ENCODE measurements at places on chromosomes 12 and 14.

- peak; percentile 34 for DNase-seq
These were observed 503.0 kb upstream of the LMO3 start for GRCh38 chr12:17108877-17109541.

- DNase-seq: peak; percentile 56
These were observed at the start of gene RGS6 for GRCh38 chr14:71932229-71932981. Gene RGS6, plus strand, starts transcription at chr14:71932429.

DNA sequence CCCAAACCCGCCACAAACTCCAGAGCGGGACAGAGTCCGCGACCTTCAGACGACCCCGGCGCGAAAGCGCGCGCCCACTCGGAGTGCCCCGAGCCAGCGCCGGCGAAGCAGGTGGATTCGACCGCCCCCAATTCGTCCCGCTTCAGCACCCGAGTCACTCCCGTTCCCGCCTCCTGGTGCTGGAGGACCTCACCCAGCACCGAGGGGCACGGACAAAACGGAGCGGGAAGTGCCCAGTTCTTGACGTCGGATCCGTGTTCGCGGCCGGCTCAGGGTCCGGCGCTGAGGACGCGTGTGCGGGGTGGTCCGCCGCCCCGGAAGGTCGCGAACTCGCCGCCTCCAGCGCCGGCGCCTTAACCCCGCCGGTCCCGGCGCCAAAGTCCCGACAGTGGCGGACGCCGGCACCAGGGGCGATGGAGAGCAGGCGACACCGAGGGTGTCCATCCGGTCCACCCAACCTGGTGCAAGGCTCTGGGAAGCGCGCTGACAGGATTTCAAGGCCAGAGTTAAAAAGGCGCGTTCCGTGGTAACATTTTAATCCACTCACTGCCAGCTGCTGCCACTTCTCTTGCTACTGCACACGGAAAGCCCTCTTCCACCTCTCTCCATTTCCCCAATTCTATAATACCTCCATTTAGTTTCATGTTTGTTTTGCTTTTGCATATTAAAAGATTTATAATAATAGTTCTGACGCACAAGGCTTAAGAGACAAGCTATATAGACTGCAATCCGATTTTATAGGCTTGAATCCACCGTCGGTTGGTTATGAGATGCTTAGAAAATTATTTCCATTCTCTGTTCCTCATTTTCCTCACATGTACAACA is 240.0 kb upstream of the CPNE8 start:
- peak; percentile 71 for DNase-seq

DNA sequence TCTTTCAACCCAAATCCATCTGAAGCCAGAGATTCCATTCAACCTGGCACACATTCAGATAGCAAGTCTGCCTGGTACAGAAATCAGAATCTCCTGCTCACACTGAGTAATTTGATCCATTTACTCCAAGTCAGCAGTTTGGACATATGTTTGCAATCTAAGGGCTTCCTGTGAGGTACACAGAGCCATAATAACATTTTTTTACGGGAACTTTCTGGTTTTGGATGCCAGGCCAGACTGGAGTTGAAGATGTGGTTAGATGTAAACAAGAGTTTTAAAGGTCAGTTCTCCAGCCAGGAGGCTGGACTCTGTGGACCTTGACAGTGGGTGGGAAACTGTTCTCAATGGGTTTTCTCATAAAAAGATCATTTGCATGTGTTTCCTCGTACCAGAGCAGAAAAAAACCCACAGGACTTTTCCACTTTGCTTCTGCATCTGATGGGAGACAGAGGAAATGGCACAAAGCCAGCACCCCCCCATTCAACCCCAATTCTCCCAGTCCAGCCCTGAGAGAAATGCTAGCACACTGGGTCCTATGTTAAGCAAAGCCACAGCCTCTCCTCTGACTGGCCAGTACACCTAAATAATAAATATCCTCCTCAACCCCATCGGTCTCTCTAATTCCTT is 17.7 kb upstream of the TSPAN11 start:
- peak; percentile 92 for DNase-seq

DNA sequence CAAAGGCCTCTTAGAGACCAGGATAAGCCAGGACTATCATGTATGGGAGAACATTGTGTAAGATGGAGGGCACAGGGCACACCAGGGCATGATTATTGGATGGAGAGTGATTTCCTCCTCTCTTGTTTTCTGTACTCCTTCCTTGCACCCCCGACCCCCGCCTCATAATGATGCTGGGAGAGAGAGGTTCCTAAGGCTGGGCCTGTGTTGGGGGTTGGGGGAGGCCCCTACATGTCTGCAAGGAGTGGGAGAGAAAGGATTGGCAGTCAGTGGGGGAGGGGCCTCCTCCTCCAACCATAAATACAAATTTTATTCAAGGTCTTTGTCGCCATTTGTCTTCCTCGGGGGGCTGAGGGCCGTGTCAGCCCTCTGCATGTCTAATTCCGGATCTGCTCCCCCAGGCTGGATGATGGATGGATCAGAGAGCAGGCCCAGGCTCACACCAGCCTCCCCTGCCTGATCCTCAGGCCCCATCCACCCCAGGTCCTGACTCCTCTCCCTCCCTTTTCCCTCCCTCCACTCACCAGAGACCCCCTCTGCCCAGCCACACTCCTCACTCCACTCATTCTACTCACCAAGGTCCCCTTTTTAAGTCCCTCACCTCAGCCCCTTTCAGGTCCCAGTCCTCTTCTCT is 2.0 kb upstream of the C1QL4 start:
- DNase-seq: no peak

- DNase-seq: no peak
These were observed 12.5 kb downstream of the TIMM9 start for GRCh38 chr14:58414845-58415244.

GRCh38 chr14:102016420-102017090 is 52.2 kb downstream of the DYNC1H1 start:
- no peak for DNase-seq

DNA sequence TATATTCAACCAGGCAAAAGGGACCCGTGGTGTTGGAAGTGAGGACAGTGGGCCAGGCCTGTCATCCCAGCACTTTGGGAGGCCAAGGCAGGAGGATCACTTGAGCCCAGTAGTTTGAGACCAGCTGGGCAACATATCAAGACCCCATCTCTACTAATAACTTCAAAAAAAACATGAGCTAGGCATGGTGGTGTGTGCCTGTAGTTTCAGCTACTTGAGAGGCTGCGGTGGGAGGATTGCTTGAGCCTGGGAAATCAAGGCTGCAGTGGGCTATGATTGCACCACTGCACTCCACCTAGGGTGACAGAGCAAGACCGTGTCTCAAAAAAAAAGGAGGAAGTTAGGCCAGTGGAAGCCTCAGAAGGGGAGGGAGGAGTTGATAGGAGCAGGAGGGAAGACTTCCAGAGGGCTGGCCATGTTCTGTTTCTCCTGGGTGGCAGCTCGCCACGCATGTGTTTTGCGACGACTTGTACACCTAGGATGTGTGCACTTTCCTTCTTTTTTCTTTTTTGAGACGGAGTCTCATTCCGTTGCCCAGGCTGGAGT is 10.1 kb downstream of the SLC25A29 start:
- DNase-seq: no peak

GRCh38 chr14:51821822-51822221 is 38.6 kb upstream of the GNG2 start:
- DNase-seq: no peak

DNA sequence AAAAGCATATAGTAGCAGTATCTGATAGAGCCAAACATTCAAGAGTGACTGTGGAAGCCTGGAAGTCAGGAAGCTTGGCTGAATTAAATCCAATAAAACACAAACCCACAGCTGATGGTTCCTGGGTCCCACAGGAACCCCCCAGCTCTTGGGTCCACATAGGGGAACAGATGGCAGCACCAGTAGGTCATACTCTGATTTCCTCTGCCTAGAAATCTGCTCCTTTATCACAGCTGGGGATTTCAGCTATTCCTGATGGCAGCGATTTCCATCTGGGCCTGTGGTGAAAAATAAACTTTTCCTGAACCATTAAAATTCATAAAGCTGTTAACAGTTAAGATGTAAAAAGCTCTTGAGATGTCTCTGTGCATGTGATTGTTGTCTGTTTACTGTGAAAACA is 202.0 kb upstream of the FRMD6 start:
- no peak for DNase-seq

- peak; percentile 51 for DNase-seq
These were observed 126.4 kb downstream of the DUSP6 start for GRCh38 chr12:89225808-89226411.
